ENCODE measurements at places on chromosomes 7 and 10. TPM values are rescaled to one million over a fixed set of nuclear protein-coding genes. Genes with fewer than 3 reads are reported as not detected.

The XPNPEP1 gene
- total RNA-seq = 149 TPM

The FAM25G gene
- total RNA-seq = not detected

The CYTH3 gene
- 32.1 TPM for total RNA-seq

The STEAP1 gene
- total RNA-seq = 30.2 TPM

The SPDYE6 gene
- total RNA-seq = not detected

The PODXL gene
- 0.83 TPM for total RNA-seq

The CHAT gene
- not detected for total RNA-seq

The LIPJ gene
- under 0.01 TPM for total RNA-seq

The IDI2 gene
- not detected for total RNA-seq

The CPA1 gene
- total RNA-seq = 0.09 TPM

The TFEC gene
- total RNA-seq = under 0.01 TPM

The CCDC146 gene
- 3.1 TPM for total RNA-seq

The NEUROG3 gene
- total RNA-seq = not detected

Data from smooth muscle cell of bladder (primary cell).